ENCODE measurements at places on chromosomes 4 and X.

DNA sequence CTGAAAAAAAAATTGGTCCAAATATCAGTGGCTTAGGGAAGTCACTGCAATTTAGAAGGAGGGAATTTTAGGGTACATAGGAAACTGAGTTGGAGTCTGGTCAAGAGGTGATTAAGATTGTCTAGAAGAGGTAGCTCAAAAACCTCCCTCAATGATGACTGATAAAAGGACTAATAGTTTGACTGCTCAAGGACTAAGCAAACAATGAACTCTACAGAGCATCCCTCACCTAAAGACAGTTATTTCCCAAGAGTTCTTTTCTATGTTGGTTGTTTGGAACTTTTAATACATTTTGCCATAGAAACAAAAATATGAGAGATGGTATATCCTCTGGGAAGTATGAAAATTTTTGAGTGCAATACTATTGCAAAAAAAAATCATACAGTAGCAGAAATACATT, 35.7 kb downstream of the MAOB start:
- no peak for DNase-seq

DNA sequence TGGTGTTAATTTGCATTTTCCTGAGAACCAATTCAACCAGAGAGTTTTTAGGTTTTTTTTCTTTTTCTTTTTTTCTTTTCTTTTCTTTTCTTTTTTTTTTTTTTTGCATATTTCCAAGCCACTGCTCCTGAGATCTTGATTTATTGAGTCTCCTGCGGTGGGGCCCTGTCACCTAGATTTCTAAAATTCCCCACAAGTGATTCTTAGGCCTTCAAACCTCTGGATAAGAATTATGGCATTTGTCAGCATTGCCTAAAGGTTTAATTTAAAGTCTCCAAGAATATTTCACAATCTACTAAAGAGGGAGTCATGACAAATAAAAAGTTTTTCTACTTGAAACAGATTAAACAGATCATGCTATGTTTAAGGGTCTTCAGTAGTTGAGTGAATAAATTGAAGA, 84.9 kb downstream of the GAB1 start:
- DNase-seq: no peak

- DNase-seq: no peak
Measured at GRCh38 chr4:94690851-94691254, 66.9 kb upstream of the BMPR1B start.

GRCh38 chrX:29627833-29628232, 587.5 kb upstream of the MAGEB2 start:
- no peak for DNase-seq

GRCh38 chrX:46597771-46598170, 24.2 kb downstream of the CHST7 start:
- DNase-seq: no peak

- DNase-seq: no peak
Measured at GRCh38 chr4:96471956-96472867, 632.3 kb downstream of the PDHA2 start.
